ENCODE measurements at places on chromosomes 4 and X. TPM values are rescaled to one million over a fixed set of nuclear protein-coding genes. Genes with fewer than 3 reads are reported as not detected.

DGAT2L6 gene
- not detected for total RNA-seq

DNA sequence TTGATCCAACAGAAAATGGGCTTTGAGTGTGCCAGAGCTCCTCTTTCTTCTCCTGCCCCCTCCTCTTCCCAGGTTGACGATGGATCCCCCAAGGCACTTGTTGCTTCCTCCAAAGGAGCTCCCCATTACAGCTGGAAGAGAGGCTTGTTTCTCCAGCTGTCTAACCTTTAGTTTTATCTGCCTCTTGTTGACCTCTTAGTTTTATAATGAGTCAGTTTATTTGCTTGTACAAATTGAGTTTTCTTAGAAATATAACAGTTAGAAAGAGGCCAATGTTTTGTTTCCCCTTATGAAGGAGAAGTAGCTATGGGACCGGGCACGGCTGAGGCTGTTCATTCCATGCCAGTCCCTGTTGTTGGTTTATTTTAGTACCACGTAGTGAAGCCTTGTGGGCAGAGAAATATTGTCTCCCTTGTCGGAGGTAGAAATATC is 158.2 kb downstream of the SPRY1 start:
- DNase-seq = no peak

STEEP1 gene
- total RNA-seq = 23.7 TPM

GPR34 gene
- total RNA-seq = 7.6 TPM

DNA sequence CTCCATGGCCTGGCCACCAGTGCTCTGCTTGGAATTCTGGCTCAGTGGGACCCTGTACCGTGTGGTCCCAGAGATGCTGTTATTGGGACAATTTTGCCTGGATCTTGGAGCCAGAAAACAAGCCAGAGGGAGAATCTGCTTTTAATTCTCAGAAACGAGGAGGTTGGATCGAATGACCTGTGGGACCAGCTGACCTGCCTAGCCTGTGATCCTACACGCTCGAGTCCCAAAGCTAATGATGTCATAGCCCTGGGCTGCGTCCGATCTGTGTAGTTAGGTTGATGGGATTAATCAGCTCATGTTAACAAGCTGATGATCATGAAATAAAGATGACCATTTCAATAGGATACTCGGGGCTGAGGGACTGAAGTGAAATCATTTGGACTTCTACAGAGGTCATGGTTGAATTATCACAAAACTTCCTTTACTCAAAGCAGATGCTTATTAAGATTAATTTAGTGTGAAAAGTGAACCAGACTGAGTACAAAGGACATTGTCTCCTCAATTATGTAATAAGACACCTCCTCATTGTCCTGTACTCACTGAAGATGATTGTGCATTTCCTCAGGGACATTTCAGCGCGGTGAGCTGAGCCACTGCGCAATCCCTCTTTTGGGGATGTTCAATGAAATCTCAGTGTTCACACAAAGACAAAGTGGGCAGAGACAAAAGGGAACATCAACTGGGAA is 51.9 kb upstream of the STX18 start:
- DNase-seq = no peak

DNA sequence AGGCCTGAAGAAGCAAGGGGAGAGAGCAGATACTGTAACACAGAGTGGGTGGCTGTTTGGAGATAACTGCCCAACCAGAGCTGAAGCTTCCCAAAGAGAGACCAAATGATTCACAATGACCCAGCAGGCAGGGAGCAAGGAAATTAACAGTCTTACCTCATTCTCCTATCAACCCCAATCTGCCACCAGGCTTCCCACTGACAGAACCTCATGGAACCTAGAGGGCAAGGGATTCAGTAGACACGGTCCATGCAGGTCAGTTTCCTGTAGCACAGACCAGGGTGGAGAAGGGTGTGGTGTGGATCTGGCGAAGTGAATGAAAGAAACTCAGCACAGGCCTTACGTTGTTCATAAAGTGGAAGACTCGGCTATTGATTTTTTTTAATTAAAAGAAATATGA is 60.7 kb upstream of the ALB start:
- no peak for DNase-seq

- no peak for DNase-seq
Measured at GRCh38 chrX:16610121-16610621, 39.8 kb upstream of the S100G start.

DNA sequence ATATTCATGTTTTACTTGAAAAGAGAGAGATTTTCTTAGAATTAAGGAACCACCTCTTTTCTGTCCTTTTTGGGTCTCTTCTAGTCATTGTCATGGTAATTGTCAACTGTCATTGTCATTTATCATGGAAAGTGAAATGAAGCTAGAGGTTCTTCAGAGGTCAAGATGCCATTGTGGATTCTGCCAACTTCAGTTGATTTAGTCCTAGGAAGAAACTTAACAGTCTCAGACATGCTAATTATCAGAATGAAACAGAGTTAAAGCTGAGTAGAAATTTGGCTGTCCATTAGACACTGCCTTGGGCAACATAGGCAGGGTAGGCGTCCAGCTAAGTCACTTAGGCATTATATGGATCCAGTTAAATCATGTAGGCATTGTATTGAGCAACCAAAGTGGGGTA is 796.1 kb upstream of the ADGRL3 start:
- DNase-seq = no peak

DNA sequence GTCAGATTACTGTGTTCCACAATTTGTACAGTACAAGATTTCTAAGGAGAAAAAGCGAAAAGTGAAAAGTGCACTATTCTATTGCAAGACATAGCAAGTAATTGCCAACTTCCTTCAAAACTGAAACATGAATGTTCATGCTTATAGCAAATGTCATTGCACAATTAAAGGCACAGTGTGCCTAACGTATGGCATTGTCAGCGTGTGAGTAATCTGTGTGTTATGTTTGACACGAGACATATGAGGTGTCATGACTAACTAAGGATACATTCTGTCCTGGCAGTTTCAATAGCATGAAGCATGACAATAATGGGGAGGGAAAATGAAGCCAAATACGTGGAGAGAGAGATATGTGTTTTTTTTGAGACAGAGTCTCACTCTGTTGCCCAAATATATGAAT is 33.6 kb upstream of the TBC1D9 start:
- no peak for DNase-seq

H2BW2 gene
- total RNA-seq = not detected

PAGE5 gene
- not detected for total RNA-seq

GRCh38 chr4:16236402-16237023 is 10.2 kb upstream of the TAPT1 start:
- no peak for DNase-seq

DNA sequence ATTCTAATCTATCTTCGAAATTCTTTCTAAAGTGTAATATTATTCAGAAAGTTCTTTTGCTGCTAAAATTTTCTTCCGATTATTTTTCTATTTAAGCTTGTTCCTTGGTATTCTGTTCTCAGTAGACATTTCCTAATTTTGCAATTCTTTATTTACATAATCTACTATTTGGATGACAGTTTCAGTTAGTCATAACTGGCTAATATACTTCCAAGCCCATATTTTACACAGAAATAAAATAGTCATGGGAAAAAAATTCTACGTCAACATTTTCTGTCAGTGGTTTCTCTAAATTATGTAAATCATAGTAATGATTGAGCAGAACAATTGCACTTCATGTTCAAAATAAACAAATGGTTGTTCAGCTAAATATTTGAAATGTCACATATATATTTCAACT is 178.0 kb upstream of the ANKRD50 start:
- no peak for DNase-seq

DNA sequence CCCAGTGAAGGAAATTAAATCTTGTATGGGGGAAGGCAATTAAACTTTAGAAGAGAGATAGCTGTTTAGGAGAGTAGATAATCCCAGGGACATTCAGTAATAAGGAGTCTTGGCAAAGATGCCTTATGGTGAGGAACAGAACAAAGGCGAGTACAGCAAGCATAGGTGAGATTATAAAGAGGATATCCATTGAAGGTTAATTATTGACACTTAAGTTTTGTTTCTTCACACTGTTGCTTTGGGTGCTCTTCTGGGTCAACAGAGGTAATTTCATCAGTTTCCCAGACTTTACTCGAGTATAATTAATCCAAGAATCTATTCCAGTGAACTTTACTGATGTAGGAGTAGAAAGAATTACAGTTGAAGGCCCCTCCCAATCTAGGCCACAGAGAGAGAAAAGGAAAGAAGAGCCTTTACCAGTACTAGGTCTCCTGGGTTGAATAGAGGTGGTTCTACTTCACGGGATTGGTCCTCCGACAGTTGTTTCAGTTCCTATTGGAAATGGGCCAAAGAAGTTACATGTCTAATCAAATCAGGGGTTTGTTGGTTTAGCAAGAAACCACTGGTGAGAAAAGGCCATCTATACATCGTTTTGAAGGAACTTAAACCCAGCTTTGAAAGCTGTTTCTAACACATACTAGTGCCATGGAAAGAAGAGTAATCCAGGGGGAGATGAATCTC is 27.2 kb downstream of the EPGN start:
- DNase-seq = no peak

SYNPO2 gene
- 56.3 TPM for total RNA-seq

FREM3 gene
- total RNA-seq = not detected

DNA sequence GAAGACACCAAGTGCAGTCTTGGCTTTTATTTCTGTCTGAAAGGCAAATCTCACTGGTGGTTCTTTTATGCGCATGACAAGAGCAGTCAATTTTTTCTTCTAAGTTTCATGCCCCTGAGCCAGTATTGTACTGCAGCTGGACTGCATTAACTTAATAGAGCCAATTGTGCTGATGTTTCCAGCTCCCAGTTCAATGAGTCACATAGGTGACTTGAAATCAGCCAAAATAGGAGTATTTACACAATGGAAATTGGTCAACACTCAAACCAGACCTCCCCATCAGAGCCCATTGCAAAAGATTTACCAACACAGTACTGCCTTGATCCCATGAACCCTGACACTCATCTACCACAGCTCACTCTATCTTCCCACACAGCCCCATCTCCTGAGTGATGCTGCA is 100.3 kb upstream of the GUCY1A1 start:
- no peak for DNase-seq

- DNase-seq = no peak
Measured at GRCh38 chr4:112128452-112128851, 16.8 kb upstream of the FAM241A start.

FAM156B gene
- total RNA-seq = 14.1 TPM

LETM1 gene
- total RNA-seq = 40.5 TPM

UGT2B7 gene
- total RNA-seq = not detected

MPC1L gene
- total RNA-seq = not detected

GAGE13 gene
- total RNA-seq = not detected

DNA sequence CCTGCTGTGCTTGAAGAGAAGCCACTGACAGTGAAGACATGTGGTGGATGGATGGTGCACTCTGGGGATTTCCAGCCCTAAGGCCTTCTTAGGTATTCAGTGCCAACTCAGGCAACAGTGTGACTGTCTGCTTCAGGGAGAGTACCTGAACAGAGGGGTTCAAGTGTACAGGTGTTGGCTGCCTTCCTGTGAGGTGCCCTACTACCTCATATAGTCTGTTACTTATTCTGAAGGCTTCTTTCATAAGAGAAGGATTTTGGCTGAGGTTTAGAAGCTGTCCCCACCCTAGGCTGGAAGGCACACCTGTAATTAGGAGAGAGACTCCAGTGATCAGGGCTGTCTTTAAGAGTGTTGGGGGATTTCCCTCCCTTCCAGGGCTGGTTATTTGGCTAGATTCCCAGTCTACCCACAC is 1.8 kb downstream of the FTHL17 start:
- no peak for DNase-seq

- DNase-seq = no peak
Measured at GRCh38 chrX:14398725-14399124, 130.6 kb upstream of the GLRA2 start.

DNA sequence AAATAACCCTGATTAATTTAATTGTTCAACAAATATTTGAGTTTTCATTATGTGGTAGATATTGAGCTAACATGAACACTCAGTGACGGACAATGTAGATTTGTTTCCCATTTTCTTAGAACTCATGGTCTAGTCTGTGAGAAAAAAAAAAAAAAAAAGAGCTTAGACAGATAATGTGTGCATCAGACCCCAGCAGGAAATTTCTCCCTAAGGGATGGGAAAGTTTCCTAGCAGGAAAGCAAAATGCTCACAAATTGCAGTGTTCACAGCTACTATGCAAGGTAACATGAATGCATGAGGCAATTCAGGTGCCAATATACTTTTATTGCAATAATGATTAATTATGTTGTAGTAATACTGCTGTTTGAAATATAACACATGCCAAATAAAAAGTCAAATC is 843.2 kb upstream of the SLIT2 start:
- no peak for DNase-seq

GRCh38 chrX:96929036-96929435 is 45.3 kb downstream of the RPA4 start:
- DNase-seq = no peak

DNA sequence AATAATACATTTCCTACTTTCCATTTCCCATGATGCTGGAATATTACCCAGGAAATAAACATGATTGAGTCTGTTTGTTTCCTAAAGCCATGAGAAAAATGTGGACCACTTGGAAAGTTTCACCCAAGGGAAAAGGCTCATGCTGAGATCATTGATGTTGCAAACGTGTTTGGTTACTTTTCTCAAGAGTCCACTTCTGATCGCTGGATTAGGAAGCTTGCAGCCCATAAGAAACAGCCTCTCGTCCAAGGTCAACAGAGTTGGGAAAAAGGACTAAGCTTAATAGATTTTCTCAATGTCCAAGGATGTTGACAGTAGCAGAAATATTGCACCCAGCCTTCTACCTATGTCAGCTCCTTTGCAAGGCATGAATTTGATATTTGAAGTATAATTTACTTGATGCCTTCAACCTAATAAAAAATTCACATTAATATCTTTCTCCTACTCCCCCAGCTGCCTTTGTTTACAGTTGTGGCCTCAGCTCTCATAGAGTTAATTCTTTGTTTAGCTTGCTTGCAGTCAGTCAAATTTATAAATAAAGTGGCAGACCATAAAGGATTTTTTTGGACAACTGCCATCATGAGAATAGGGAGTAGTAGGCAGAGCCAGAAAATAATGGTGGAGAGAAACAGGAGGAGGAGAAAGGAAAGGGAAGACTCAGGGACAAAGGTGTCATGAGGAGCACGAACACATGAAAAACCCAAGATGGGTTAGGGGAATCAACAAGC is 65.6 kb upstream of the BLTP1 start:
- no peak for DNase-seq

DNA sequence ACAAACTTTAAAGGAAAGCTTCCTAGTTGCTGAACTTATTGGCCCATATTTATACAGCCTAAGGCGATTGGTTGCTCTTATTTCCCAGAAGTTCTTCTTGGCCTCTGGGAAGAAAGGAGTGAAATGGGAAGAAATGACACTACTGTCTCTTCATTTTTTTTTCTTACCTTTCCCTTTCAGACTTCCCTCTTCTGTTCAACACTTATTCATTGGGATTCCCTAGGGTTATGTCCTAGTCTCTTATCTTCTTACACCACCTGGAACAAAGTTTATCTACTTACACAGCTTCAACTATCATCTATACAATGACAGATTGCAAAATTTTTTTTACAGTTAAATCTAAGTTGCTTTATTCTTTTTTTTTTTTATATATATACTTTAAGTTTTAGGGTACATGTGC is 68.0 kb downstream of the SNX12 start:
- DNase-seq = no peak

- DNase-seq = no peak
Measured at GRCh38 chr4:137029026-137029425, 503.3 kb downstream of the PCDH18 start.

All from upper lobe of left lung (tissue), 6 donors.